Colonic mucosa (tissue), 4 donors: ENCODE measurements at places on chromosomes 11 and 22. TPM values are rescaled to one million over a fixed set of nuclear protein-coding genes. Genes with fewer than 3 reads are reported as not detected.

GRCh38 chr11:33259869-33260268, 2.7 kb downstream of the HIPK3 start:
- DNase-seq: no peak
- no peaks in the 10 kb centered on the region for H3K36me3 ChIP-seq
- peak overlapping the region; percentile 100 for H3K27ac ChIP-seq
- H3K4me1 ChIP-seq: peaks cover 5% of the 10 kb centered on the region
- peak overlapping the region; percentile 86 for H3K4me3 ChIP-seq

GRCh38 chr11:105137286-105137685, 2.3 kb downstream of the CARD18 start:
- H3K27me3 ChIP-seq: no peaks in the 10 kb centered on the region
- no peak overlapping the region for H3K4me3 ChIP-seq
- no peak for DNase-seq
- H3K4me1 ChIP-seq: no peaks in the 10 kb centered on the region
- no peak overlapping the region for H3K27ac ChIP-seq

DNA sequence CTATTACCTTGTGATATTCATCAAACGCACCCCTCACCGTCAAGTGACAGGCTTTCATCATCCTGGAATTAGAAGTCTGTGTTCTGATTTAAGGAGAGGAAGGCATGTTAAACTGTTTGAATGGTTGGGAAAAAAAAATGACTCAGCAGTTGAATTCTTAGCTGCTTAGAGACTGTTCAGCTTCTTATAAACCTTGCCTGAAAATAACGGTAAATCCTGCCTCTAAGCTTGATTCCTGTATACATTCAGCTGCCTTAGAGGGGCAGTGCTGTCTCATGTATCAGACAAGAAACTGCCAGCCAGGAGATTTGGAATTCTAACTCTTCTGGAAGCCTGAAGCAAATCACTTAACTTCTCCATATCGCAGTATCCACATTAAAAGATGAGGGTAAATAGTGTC, 437.4 kb downstream of the JRKL start:
- H3K4me1 ChIP-seq: no peaks in the 10 kb centered on the region
- H3K27ac ChIP-seq: no peak overlapping the region
- no peaks in the 10 kb centered on the region for H3K36me3 ChIP-seq
- H3K27me3 ChIP-seq: no peaks in the 10 kb centered on the region

GPR83 gene
- total RNA-seq: 0.13 TPM

ADM2 gene
- total RNA-seq: 4.4 TPM

GRCh38 chr22:35993048-35993714, 35.4 kb downstream of the RBFOX2 start:
- no peaks in the 10 kb centered on the region for H3K4me1 ChIP-seq
- H3K4me3 ChIP-seq: no peak overlapping the region
- H3K27ac ChIP-seq: no peak overlapping the region
- no peaks in the 10 kb centered on the region for H3K27me3 ChIP-seq
- no peaks in the 10 kb centered on the region for H3K36me3 ChIP-seq

GRCh38 chr11:12007769-12008737, at the start of gene DKK3:
Gene DKK3, minus strand, starts transcription at chr11:12008626. Its CDS starts 44 bp downstream, at chr11:12008582.
- H3K4me3 ChIP-seq: peak within 1 kb of the TSS; percentile 39
- peaks cover 32% of the 10 kb centered on the region for H3K27me3 ChIP-seq
- no peaks in the 10 kb centered on the region for H3K36me3 ChIP-seq
- H3K4me1 ChIP-seq: no peaks in the 10 kb centered on the region
- H3K27ac ChIP-seq: peak within 1 kb of the TSS; percentile 12

CRYBB2 gene
- total RNA-seq: not detected

ANO9 gene
- total RNA-seq: 121 TPM

GRCh38 chr11:76832361-76832760, 28.4 kb upstream of the ACER3 start:
- no peaks in the 10 kb centered on the region for H3K27me3 ChIP-seq
- DNase-seq: peak; percentile 12
- H3K4me1 ChIP-seq: peaks cover 3% of the 10 kb centered on the region
- no peaks in the 10 kb centered on the region for H3K36me3 ChIP-seq
